Prostate gland (tissue), 2 donors: ENCODE measurements at places on chromosomes 16 and 17.

DNA sequence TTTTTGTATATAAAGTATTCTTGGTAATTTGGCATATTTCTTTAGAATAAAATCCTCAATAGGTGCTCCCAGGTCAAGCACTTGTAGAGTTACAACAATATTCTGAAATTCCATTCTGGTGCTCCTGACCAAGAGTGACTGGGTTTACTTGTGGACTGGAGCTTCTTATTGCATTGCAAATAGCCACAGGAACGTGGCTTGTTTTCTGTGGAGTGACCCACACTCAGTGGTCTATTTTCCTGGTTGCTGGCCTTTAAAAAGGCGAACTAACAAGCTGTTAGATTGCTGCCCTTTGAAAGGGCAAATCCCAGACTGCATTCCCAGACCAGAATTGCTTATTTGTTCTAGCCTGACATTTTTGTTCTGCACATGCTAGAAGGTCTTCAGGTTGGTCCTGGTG is 658.8 kb upstream of the GOT2 start:
- no peak for DNase-seq

DNA sequence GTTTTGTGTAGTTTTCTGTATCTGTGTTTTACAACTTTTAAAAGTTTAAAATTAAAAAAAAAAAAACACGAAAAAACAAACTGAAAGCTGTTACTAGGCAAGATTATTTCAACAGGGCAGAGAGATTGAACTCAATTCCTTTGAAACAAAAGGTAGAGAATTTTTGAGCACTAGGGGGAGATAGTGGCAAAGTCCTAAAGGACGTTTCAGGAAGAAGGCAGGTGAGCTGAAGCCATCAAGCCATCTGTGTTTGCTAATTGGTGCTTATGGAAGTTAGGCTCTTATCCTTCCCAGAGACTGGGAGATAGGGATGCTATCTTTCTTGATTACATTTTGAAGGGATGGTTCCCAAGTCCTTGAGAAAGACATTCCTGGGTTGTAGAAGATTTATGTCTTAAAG is 70.6 kb upstream of the CLEC3A start:
- DNase-seq = peak; percentile 8

DNA sequence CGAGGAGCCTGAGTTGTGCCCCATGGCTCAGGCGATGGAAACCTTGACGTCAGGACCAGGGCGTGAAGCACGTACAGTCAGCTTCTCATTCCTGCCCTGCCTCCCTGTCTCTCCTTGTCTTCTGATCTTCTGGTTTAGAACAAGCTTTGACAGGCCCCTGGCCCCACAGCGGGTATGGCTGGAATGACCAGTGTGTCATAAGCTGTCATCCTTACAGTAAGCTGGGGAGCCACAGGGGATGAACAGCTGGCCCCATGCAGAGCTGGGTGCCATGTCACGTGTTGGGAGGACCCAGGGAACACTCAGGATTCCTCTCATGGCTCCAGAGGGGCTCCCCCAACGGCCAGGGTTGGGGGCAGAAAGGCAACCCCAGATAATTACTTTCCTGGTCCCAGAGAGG is 157.6 kb upstream of the PLCG2 start:
- peak; percentile 60 for DNase-seq

DNA sequence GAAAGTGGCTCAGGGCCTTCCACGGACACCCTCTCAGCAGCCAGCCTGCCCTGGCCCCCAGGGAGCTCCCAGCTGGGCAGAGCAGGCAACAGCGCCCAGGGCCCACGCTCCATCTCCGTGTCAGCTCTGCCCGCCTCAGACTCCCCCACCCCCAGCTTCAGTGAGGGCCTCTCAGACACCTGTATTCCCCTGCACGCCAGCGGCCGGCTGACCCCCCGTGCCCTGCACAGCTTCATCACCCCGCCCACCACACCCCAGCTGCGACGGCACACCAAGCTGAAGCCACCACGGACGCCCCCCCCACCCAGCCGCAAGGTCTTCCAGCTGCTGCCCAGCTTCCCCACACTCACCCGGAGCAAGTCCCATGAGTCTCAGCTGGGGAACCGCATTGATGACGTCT is 48.3 kb upstream of the LGALS9 start:
- no peak for DNase-seq

DNA sequence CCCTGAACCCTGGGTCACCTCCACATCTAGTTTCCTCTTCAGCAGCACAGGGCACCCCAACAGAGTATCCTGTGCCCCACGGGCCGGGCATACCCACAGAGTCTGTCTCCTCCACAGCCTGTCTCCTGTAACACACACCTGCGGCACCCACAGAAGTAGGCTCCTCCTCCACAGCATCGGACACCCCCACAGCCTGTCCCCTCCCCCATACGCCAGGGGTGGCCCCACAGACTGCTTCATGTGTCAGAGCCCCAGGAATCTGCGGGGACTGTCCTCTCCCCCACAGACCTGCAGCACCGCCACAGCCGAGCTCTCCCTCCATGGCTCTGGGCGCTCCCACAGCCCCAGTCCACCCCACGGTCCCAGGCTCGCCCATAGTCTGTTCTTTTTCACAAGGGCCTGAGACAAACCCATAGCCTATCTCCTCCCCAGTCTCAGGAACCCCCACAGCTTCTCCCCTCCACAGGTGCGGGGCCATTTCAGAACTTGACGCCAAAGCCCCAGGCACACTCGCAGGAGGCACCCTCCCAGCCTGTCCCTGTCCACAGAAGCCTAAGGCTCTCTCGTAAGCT is 1.4 kb downstream of the KIAA0753 start:
- no peak for DNase-seq

DNA sequence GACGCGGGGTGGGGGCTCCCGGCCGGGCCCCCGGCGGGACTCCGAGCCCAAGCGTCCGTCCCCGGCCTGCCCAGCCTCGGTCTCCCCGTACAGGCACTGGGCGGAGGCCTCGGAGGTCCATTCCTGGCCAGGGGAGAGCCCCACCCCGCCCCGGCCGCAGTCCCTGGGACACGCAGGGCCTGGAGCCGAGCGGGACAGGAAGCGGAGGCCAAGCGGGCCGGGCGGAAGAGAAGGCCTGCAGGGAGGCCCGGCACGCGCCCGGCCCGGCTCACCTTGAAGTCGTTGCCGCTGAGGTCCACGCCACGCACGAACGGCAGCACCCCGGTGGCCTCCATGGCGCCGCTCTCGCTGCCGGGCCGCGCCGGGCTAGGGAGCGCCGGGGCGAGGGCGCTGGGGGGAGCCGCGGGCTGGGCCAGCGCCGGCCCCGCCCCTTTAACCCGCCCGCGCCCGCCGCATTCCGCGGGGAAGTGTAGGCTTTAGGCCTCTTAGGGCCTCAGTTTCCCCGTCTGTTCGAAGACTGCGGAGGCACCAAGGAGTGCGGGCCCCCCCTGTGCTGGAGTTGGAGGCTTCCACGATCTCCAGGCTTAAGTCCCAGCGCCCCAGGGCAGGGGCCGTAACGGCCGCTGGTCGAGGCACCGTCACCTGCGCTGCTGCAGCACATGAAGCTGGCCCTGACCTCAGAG is at the start of gene FLII:
TSS of gene FLII (minus strand) at position 383 of the 683 bp plus-strand sequence. CDS start at position 335, 48 bp downstream.
- DNase-seq = peak; percentile 36

DNA sequence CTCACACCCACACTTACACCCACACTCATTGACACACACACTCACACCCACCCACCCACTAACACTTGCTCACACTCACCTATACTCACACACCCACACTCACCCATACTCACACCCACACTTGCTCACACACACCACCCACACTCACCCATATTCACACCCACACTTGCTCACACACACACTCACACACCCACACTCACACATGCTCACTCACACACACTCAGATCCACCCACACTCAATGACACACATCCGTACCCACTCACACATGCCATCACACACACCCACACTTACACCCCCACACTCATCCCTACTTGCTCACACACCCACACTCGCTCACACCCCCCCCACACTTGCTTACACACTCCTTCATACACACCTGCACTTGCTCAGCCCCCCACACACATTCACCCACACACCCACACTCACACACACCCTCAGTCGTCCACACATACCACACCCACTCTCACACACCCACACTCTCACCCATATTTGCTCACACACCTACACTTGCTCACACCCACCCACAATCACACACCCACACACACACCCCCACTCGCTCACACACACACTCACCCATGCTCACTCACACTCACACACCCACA is 321.1 kb upstream of the N4BP1 start:
- no peak for DNase-seq

- DNase-seq = peak; percentile 51
Measured at GRCh38 chr17:83200231-83200699, 120.9 kb downstream of the METRNL start.
